ENCODE measurements at places on chromosomes 5 and 9.

DNA sequence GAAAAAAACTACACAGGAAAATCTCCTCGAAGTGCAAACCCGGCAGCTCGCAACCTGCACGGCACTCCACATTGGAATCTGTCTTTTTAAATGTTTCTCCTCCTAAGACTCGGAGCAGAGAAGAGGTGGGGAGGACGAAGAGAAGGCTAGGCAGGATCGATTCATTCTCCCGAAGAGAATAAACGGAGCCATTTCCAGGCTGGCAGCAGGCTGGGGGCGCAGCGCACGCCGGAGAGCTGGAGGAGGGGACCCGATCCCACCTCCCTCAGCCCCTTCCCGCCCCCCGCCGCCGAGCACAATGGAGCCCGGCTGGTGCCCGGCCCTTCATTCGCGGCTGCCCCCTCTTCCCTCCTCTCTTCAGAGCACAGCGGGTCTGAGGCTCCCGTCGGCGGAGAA lies 628 bp downstream of the HOMER1 start:
- peak; percentile 10 for DNase-seq

GRCh38 chr5:172644266-172644665 lies 3.2 kb downstream of the NEURL1B start:
- DNase-seq, result no peak

GRCh38 chr9:111985315-111985714 lies 88.7 kb downstream of the UGCG start:
- no peak for DNase-seq

DNA sequence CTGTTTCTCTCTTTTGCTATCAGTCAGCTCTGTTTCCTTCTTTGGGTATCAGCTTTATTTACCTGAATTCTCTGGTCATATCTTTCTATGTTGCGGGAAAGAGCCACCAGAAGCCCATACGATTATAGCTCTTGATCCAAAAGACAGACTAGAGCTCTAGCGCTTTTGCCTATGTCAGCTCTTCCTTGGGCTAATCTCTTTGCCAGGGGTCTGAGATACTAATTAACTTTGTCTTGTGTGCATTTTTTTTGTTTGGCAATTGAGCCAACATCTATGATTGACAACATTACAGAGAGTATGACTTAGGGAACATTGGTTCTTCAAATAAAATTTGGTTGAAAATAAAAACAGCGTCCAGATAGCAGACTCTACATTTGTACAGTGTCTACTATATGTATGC lies 603.0 kb downstream of the KCTD16 start:
- no peak for DNase-seq

- no peak for DNase-seq
Measured at GRCh38 chr5:27328480-27328879, 290.1 kb upstream of the CDH9 start.

GRCh38 chr5:74596927-74597326 lies 43.6 kb downstream of the ENC1 start:
- no peak for DNase-seq

GRCh38 chr5:51382521-51383130 lies 622 bp upstream of the ISL1 start:
- no peak for DNase-seq

- peak; percentile 46 for DNase-seq
Measured at GRCh38 chr5:65076251-65076869, 307.6 kb downstream of the CWC27 start.

DNA sequence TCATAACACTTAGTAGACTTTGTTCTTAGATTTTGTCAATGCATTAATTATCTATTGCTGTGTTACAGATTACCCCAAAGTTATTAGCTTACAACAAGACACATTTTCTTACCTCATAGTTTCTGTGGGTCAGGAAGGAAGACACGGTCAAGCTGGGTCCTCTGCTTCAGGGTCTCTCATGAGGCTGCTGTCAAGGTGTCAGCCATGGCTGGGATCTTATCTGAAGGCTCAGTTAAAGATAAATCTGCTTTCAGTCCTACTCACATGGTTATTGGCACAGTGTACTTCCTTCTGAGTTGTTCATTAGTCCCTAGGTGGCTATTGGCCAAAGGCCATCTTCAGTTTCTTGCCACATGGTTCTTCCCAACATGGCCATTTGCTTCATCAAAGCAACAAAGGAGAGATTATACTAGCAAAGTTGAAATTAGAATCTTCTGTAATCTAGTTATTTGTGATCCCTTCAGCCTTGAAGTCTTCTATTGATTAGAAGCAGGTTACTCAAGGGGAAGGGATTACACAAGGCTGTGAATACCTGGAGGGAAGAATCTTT lies 25.2 kb downstream of the TDRD7 start:
- DNase-seq, result no peak

DNA sequence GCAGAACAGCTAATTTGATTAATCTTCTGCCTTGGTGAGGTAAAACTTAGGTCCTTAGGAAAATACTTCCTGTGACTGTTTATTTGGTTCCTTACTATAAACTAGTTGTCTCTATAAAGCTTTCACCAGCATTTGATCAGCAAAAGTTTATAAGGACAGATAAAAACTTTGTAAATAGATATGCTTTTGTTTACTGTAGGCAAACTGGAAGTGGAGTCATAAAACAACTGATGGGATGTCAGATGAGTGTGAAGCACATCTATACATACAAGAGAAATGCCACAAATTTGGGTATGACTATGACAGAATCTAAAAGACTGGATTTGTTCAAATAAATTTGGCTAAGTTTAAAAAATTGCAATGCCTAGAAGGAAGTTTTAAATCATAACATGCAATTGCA lies 5.5 kb downstream of the PTGER4 start:
- DNase-seq, result no peak

GRCh38 chr5:147567917-147568598 lies 58.2 kb upstream of the DPYSL3 start:
- no peak for DNase-seq

DNA sequence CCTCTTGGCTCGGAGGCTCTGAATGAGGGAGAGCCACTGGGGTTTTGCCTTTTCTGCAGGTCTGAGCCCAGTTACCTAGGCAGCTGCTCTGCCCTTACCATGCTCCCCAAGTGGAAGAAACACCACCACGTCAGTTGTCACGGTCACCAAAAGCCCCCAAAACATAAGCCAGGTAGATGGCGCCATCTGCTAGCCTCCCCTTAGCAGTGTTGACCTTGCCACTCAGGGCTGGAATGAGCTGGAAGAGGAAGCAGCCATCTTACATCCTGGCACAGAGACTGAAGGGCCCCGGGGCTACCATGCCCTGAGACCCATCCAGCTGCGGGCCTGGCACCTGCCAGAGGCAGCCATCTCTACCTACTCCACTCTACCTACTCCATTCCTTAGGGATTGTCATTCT lies 7.4 kb downstream of the ZER1 start:
- no peak for DNase-seq

- no peak for DNase-seq
Measured at GRCh38 chr9:134681061-134681661, 39.6 kb downstream of the COL5A1 start.

DNA sequence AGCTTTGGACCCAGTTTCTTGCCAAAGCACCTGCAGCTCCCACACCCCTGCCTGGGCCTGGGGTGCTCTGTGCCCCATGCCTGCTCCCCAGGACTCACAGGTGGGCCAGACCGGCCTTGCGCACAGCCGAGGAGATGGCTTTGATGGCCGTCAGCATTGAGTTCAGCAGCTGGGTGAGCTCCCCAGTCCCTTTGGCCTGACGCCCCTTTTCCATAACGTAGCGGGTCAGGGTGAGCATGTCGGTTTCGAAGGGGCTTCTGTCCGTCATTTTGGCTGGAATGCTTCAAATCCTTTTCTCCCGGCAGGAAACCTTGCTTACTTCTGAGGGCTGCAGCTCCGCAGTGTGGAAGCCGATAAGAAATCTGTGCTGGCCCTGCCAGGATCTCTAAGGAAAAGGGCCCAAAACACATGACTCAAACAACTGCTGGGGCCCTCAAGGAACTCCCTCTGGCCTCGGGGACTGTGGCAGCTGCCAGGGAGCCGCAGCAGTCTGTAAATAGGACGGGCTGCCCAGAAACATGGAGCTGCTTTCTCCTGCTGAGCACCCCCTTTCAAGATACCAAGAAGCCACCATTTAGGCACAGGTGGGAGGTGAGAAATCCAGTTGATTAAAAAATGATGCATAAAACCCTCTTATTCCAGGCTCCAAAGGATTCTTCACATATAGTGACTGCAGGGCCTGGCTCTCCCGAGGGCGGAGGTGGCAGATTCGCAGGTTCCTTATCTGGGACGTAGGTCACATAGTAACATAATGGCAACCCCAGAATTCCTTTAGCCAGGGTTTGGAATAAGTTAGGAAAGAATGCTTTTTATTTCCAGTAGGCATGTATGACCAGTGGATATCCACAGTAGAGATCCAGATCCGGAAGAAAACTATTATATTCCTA lies at the start of gene FBP2:
Gene FBP2 (minus strand): TSS at position 366 of the 887 bp plus-strand sequence. CDS start 98 bp downstream, at position 268.
- DNase-seq, result no peak

Measured in central memory CD4-positive, alpha-beta T cell (primary cell).